ENCODE measurements at places on chromosomes 4 and X.

GRCh38 chr4:70948665-70949260 is 44.7 kb upstream of the DCK start:
- no peak for DNase-seq

GRCh38 chr4:177077095-177077971 is 232.3 kb upstream of the NEIL3 start:
- DNase-seq: no peak

DNA sequence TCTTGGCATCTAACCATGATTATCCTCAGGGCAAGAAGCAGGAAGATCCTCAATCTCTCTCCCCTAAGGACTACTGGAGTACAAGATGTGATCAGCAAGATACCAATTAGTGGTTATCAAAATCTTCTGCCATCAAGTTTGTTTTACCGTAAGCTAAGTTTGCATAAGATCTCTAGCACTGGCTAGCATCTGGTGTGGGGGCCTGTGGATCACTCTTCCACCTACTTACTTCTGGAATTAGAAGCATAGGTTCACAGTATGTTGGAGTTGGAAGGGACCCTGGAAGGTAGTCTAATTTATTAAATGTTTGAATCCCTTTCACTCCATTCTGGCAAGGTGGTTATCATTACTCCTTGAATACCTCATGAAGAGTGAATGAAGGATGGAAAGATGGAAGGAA is 93.3 kb upstream of the BANK1 start:
- DNase-seq: no peak

- DNase-seq: no peak
These were observed 24.2 kb upstream of the EXOC1L start for GRCh38 chr4:55795341-55795740.

DNA sequence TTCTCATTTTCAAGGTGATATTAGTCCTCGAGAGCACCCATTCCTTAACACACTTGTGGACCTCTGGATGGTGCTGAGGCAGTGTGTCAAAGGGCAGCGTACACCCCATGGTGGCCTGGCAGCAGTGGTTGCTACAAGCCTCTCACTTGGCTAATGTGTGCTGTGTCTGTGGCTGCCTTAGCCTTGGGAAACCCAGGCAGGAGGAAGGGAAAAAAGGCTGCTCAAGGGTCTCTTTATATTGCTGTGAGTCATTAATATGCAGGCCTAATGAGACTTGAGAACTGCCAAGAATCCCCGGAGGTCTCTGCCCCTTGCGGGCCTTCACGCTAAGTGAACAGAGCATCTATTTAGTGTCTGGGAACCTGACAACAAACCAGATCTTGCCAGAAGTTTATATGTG is 7.0 kb downstream of the PCDH10 start:
- DNase-seq: no peak

GRCh38 chrX:37371578-37371991 is 22.4 kb downstream of the PRRG1 start:
- no peak for DNase-seq

- no peak for DNase-seq
These were observed 36.9 kb downstream of the SORBS2 start for GRCh38 chr4:185774845-185775680.

GRCh38 chrX:113390531-113390930 is 549.9 kb upstream of the AMOT start:
- no peak for DNase-seq

DNA sequence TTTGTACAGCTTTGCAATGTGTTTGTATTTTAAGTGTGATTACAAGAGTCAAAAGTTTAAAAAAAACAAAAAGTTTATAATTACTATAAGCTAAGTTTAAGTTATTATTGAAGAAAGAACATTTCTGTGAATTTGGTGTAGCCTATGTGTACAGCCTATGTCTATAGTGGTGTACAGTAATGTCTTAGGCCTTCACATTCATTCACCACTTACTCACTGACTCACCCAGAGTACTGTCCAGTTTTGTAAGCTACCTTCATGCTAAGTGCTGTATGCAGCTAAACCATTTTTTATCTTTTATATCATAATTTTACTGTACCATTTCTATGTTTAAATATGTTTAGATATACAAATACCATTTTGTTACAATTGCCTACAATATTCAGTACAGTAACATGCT is 182.3 kb downstream of the RPA4 start:
- no peak for DNase-seq

GRCh38 chr4:86174506-86174905 is 185.3 kb downstream of the MAPK10 start:
- no peak for DNase-seq

DNA sequence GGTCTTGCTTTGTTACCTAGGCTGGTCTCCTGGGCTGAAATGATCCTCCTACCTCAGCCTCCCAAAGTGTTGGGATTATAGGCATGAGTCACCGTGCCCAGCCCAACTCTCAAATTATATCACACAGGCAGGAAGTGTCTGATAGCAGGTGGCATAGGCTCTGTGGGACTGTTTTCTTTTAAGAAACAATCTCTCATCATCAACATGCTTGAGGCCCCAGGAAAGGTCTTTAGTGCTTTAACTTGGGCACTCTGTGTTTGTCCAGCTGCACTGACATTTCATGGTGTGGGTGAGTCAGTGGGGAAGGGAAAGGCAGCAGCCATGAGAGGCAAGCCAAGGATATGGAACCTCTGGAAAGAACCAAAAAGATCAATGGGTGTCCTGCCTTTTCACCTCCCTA is 88.1 kb upstream of the TSPAN5 start:
- DNase-seq: no peak

- DNase-seq: no peak
These were observed 326.3 kb upstream of the ZCCHC13 start for GRCh38 chrX:73977542-73978169.

DNA sequence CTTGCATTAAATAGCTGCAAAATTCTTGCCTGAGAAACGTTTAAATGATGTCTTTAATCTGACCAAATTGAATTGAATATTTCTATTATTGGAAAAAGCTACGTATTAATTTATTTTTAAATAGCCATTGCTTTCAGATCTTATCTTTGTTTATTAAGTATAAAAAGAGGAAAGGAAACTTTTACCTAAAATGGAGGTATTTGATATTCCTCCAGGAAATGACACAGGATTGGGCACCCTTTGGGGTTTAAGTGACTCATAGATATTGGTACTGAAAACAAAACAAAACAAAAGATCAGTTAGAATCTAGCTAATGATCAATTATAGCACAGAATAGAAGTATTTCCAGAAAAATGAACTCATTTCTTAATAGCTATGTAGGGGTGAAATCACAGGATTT is 34.1 kb downstream of the PLS3 start:
- no peak for DNase-seq

GRCh38 chr4:119286377-119287002 is 35.4 kb downstream of the FABP2 start:
- peak; percentile 17 for DNase-seq

GRCh38 chr4:171846232-171846631 is 33.0 kb downstream of the GALNTL6 start:
- no peak for DNase-seq

- DNase-seq: no peak
These were observed 31.4 kb upstream of the PJA1 start for GRCh38 chrX:69196666-69197065.

DNA sequence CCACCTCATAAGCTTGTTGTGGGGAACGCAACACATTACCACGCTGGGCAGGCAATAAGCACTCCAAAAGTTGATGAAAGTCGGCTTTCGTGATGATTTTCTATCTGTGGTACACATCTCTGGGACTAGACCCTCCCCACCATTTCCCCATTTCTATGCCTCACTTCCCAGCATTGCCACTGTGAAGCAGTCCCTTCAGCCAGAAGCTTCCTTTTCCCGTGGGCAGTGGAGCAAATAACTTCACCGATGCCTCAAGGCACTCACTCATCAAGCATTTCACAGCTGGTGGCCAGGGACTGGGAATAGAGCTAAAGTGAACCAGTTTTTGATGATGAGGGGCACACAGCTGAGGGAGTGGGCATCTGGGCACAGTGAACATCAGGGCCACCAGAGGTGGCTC is 18.9 kb downstream of the C4orf50 start:
- DNase-seq: no peak

DNA sequence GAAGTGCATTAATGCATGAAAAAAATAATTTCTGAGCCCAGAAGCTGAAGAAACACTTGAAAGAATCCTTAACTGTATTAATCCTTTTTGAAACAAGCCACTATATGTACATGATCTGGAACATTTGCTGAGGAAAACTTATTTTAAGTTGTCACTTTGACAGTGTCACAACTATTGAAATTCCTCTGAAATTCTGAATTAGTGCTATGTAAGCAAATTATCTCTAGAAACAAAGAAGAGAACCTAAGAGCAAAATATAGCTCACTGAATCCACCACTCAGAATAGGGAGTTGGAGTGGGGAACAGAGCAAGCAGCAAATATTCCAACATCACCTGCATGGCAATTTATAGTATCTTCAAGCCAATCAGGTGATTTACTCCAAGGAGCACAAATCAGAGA is 34.6 kb upstream of the FAM47C start:
- no peak for DNase-seq

GRCh38 chr4:61714387-61714911 is 514.3 kb downstream of the ADGRL3 start:
- DNase-seq: no peak

GRCh38 chr4:99301376-99302164 is 10.8 kb upstream of the ADH1A start:
- DNase-seq: no peak

DNA sequence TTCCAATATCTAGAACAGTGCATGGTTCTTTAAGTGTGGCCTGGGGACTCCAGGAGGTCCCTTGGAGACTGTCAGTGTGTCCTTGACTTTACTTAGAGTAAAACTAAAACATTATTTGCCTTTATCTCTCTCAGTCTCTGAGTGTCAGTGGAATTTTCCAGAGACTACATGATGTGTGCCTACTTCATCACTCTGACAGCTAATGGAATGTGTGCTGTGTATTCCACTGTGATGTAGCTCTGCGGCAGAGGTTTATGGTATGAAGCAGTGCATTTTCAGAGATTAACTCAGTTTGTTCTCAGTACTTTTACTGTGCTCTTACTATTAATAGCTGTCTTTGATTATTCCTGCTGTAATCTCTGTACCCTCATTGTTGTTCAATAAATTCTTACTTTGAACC is 85.6 kb downstream of the MANBA start:
- DNase-seq: no peak

- no peak for DNase-seq
These were observed 15.6 kb downstream of the ELF4 start for GRCh38 chrX:130094696-130095095.

GRCh38 chrX:71543316-71543715 is 10.4 kb downstream of the OGT start:
- DNase-seq: no peak

GRCh38 chrX:130516123-130516522 is 114.3 kb downstream of the RBMX2 start:
- no peak for DNase-seq

DNA sequence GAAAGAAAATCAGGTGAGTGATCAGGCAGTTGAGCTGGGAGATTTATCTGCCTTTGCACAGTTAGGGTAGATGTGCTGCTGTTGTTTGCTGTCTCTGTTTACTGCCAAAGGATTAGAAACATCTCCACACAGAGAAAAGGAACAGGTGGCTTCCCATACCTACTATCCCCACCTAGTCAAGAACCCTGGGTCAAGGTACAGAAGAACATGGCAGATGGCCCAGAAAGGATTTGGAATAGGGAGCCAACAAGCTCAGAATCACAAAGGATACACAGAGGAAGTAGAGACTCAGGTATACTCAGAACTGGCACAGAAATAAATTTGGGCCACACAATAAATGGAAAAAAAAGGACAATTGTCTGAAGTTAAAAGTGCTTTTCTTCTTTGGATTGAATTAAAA is 64.3 kb downstream of the TIGD2 start:
- DNase-seq: no peak

GRCh38 chrX:17547658-17548057 is 172.7 kb downstream of the NHS start:
- DNase-seq: no peak
